ENCODE measurements at places on chromosomes 13 and 19. TPM values are rescaled to one million over a fixed set of nuclear protein-coding genes. Genes with fewer than 3 reads are reported as not detected.

- no peak overlapping the region for H3K4me3 ChIP-seq
- H3K27me3 ChIP-seq = peaks cover 72% of the 10 kb centered on the region
- H3K36me3 ChIP-seq = no peaks in the 10 kb centered on the region
- no peak for DNase-seq
Measured at GRCh38 chr19:55446060-55446459, 3.0 kb upstream of the SHISA7 start.

- no peaks in the 10 kb centered on the region for H3K27me3 ChIP-seq
- no peak overlapping the region for H3K4me3 ChIP-seq
- no peak overlapping the region for H3K27ac ChIP-seq
- no peaks in the 10 kb centered on the region for H3K4me1 ChIP-seq
- H3K36me3 ChIP-seq = no peaks in the 10 kb centered on the region
Measured at GRCh38 chr13:24195626-24196025, 35.1 kb downstream of the SPATA13 start.

DNA sequence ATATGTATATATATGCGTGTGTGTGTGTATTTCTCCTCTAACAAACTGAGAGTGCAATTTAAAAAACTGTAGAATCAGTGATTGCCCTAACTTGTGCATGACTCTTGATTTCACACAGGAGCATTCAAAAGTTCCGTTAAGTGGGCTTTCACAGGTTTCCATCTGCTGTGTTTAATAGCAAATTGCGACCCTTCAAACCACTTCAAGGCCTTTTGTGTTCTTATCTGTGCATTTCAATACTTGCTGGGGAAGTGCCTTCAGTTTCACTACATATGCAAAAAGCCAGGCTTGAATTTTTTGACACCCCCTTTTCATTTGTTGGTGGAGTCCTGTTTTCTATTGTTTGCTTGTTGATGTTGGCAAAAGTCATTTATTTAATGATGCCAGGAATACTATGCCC is 158.0 kb downstream of the TM9SF2 start:
- no peak overlapping the region for H3K4me3 ChIP-seq
- H3K27me3 ChIP-seq = no peaks in the 10 kb centered on the region

DNA sequence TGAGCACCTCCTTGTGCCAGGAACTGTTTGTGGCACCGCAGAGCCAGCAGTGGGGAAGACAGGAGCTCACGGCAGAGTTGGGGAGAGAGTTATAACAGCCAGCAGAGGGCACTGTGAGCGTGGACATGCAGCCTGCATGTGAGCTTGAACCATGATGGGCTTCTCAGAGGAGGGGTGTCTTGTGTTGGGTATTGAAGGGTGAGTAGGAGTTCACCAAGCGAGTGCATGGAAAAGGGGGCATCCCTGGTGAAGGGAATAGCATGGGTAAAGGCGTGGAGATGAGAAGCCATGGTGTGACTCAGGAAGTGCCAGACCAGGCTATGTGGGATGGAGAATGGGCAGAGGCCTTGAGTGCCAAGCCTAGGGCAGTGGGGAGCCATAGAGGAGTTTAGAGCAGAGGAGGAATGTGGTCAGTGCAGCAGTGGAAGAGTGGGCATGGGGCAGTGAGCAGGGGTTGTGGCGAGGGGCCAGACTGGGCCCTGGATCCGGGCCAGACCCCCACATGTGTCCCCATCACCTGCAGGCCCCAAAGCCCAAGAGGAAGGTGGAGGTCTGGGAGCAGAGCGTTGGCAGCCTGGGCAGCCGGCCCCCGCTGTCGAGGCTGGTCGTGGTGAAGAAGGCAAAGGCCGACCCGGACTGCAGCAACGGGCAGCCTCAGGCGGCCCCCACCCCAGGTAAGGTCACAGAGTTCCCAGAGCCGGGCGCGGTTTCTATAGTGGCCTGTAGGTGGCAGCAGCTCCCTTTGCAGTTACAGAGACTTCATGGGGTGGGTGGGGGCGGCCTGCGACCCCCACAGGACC is 11.8 kb upstream of the SHD start:
- H3K36me3 ChIP-seq = peaks cover 86% of the 10 kb centered on the region
- no peaks in the 10 kb centered on the region for H3K27me3 ChIP-seq
- no peaks in the 10 kb centered on the region for H3K4me1 ChIP-seq
- H3K4me3 ChIP-seq = no peak overlapping the region

GRCh38 chr19:36152019-36152351 is 262 bp downstream of the COX7A1 start:
- H3K27ac ChIP-seq = peak overlapping the region; percentile 93
- peaks cover 40% of the 10 kb centered on the region for H3K4me1 ChIP-seq
- peak overlapping the region; percentile 53 for H3K4me3 ChIP-seq
- no peak for DNase-seq

DNA sequence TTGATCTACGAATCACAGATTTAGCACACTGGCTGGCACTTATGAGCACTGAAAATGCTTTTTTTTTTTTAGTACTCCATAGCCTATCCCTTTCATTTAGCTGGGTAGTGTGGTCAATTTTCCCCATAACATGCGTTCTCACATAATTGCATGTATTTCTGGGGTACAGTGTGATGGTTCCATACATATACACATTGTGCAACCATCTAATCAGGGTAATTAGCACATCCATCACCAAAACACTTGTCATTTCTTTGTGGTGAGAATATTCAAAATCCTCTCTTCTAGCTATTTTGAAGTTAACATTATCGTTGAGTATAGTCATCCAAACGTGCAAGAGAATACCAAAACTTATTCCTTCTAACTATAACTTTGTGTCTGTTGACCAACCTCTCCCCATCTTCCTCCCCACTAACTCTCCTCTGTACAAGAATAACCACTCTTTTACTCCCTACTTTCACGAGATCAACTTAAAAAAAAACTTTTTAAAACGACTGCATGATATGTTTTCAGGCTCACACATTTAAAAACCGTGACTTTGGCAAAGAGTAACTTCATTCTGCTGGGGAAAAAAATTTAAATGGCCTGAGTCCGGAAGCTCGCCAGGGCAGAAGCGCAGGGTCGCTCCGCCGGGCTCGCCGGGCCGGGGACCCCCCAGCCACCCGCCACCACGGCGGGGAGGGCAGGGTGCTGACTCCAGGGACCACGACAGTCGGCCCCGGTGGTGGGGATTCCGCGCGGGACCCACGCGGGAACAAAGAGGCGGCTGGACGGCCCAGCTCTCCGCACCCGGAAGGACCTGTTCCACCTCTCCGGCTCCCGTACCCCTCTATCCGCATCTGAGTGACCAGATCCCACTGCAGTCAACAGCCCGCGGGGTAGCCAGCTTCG is 868 bp upstream of the UBAC2 start:
- H3K4me3 ChIP-seq = peak overlapping the region; percentile 99
- DNase-seq = no peak
- no peaks in the 10 kb centered on the region for H3K36me3 ChIP-seq

Gene ZNF541
- not detected for total RNA-seq

Gene KLK6
- 56.9 TPM for total RNA-seq

Gene CCDC194
- total RNA-seq = not detected

Gene DYRK1B
- total RNA-seq = 20.6 TPM

Gene ZNF726
- total RNA-seq = 8.4 TPM

Gene GTPBP3
- total RNA-seq = 24.5 TPM
